ENCODE measurements at places on chromosomes 13 and 19.

- no peak for DNase-seq
Measured at GRCh38 chr19:31023038-31023437, 326.2 kb downstream of the TSHZ3 start.

- peak; percentile 63 for DNase-seq
Measured at GRCh38 chr19:48351341-48351752, 12.4 kb downstream of the TMEM143 start.

DNA sequence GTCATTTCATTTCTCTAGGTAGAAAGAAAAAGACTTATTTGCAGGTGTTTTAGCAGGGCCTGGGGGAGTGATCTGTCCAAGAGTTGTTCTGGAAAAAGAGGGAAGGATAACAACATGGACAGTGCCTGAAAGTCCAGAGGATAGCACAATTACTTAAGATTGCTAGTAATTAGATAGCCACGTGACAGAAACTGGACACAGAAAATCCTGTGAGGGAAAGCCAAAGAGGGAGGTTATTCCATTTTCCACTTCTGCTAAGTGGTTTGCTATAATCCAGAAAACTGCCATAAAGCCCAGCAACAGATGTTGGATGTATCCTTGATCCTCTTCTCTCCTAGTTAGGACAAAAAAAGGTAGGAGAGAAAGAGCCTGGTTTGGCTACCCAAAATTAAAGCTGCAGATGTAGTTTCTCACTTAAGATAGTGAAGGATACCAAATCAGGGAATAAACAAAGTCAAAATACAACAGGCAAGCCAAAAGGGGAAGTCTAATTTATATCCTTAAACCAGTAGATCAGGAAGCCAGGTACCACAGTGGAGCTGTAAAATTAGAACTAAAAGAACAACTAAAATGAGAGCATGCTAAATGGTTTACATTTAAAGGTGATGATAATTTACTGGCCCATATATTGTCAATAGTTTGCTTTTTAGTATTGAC is 140.2 kb downstream of the VWA8 start:
- DNase-seq, result no peak

DNA sequence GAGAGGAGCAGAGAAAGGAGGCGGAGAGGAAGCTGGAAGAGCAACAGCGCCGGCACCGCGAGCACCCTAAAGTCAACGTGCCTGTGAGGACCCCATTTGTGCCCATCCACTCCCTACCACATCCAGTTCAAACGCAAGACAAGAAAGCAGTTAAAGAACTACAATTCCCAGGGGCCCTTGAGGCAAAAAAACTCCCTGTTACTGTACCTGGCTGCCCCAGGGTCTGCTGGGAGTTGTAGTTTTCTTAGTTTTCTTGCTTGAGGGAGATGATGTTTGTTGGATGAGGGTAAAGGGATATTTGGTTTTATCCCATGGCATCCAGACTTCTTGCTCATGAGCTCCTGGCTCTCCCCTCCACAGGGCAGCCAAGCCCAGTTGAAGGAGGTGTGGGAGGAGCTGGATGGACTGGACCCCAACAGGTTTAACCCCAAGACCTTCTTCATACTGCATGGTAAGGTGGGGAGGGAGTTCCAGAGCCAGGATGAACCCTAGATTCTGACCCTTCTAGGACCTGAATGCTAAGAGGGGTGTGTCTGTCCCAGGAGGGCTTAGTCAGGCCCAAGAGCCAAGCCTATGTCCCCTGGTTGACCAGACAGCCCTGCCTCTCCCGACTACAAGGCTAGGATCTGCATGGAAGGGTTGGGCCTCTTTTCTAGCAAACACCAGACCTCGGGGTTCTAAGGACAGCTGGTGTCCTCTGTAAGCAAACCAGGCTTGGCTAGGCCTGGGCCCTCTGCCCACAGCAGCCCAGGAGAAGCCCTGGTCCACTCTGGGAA is 13.2 kb downstream of the NUCB1 start:
- DNase-seq, result no peak

DNA sequence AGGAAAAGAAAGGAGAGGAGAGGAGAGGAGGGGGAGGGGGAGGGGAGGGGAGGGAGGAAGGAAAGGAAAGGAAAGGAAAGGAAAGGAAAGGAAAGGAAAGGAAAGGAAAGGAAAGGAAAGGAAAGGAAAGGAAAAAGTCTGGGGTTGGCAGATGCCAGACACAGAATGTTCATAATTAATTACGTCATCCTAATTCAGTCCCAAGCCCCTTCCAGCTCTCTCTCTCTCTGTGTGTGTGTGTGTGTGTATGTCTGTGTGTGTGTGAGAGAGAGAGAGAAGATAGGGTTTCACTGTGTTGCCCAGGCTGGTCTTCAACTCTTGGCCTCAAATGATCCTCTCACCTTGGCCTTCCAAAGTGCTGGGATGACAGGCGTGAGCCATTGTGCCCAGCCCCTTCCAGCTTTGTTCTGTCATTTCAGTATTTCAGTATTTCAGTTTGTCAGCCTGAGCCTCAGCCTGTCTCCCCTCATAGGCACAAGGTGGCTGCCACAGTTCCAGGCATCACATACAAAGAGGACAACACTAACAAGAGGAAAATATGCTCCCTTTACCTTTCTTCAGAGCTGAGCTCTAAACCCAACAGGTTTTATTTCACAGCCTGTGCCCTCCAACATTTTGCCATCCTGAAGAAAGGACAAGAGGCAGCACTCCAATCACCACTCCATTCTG is 14.6 kb downstream of the IFNL3 start:
- no peak for DNase-seq

DNA sequence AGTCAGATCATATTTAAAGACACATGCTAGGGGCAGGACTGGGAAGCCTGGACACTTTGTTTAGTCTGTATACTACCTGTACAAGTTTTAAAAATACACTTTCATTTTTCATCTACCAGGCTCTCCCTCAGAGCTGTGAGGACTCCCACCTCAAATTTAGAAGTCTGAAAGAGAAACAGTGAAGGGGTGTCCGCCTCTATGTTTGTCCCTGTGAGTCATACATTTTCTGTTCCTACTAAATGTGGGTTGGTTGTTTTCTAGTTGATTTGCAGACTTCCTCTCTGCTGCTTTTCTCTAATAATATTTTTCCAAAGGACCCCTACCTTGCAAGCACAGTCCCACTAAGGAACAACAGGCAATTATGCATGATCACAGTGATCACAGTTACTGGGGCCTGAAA is 110.5 kb downstream of the ENOX1 start:
- DNase-seq, result no peak

GRCh38 chr19:50794074-50794875 is 4.1 kb downstream of the ACP4 start:
- no peak for DNase-seq

Measured in activated T-helper 1 cell treated with Interleukin-2 at 50 U/mL for 16 hours (primary cell).